ENCODE measurements at places on chromosomes 4 and X. TPM values are rescaled to one million over a fixed set of nuclear protein-coding genes. Genes with fewer than 3 reads are reported as not detected.

DNA sequence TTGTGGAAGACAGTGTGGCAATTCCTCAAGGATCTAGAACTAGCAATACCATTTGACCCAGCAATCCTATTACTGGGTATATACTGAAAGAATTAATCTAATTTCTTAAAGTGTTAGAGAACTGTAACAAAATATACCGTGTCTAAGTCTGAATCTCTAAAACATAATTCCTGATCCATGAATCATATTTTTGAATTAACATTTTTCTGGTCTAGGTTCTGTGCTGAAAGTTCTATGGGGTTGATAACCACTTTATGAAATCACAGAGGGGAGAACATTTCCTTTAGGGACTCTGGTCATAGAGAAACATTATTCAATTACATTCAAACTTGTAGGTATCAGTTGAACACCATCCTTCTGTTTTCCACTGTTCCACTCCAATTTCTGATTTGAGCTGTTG is 91.9 kb upstream of the ETNPPL start:
- DNase-seq = no peak

DNA sequence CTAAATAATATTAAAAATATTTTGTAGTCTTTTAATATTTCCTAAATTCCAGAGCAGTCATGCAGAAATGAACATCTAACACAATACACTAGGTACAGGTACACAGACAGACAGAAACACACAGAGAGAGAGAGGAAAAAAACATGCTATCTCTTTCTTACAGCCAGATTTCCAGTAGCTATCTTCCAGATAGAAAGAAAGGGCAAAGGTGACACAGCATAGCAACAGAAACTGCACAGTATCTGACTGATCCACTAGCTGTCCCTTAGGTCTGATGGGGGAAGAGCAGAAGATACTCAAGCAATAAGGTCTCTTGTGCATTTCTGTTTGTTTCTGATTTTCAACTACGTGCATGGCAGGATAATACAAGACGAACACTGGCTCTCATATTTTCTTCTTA is 7.8 kb downstream of the FBXW7 start:
- DNase-seq = no peak

The ZMAT1 gene
- total RNA-seq = 0.62 TPM

The TSPAN7 gene
- total RNA-seq = not detected

- peak; percentile 46 for DNase-seq
Measured at GRCh38 chrX:65601530-65602220, 65.8 kb upstream of the MSN start.

- DNase-seq = no peak
Measured at GRCh38 chrX:1009771-1010170, 202.7 kb downstream of the CRLF2 start.

DNA sequence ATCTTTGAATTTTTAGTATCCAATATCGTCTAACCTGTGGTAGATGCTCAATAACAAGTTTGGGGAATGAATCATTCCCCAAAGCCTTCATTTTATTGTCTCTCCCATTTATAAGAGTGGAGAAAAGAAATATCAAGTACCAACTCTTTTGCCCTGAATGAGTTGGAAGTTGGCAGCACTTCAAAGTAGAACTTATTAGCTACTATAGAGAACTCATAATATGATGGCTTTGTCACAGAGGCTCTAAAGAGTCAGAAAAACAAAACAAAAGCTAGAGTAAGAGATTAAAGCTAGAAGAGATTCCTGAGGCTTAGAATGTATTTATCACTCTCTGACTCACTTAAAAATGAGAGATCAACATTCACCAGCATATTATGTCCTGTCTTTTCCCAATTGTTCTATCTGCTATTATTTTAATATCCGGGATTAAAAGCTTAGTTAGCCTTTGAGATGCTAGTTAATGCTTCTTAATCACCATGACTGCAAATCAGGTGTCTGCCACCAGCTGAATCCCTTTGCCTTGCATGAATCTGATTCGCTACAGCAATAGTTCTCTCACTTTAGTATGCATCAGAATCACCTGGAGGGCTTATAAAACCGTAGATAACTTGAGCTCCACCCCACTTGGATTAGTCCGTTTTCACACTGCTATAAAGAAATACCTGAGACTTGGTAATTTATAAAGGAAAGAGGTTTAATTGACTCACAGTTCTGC is 77.9 kb downstream of the PALLD start:
- DNase-seq = no peak

GRCh38 chr4:47271291-47271690 is 192.2 kb downstream of the COMMD8 start:
- DNase-seq = no peak

DNA sequence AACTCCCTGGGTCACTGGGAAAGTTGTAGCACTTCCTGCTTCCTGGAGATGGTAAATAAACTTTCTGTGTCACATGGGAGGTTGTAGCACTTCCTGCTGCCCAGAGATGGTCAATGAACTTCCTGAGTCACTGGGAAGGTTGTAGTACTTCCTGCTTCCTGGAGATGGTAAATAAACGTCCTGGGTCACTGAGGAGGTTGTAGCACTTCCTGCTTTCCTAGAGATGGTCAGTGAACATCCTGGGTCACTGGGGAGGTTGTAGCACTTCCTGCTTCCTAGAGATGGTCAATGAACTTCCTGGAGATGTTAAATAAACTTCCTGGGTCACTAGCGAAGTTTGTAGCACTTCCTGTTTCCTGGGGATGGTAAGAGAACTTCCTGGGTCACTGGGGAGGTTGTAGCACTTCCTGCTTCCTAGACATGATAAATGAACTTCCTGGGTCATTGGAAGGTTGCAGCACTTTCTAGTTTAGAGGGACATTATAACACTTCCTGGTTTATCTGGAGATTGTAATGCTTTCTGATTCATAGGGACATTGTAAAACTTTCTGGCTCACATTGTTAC is 62.3 kb upstream of the CD99 start:
- no peak for DNase-seq

The SCML2 gene
- total RNA-seq = 3.6 TPM

GRCh38 chr4:156642161-156642560 is 329.4 kb downstream of the PDGFC start:
- DNase-seq = no peak

DNA sequence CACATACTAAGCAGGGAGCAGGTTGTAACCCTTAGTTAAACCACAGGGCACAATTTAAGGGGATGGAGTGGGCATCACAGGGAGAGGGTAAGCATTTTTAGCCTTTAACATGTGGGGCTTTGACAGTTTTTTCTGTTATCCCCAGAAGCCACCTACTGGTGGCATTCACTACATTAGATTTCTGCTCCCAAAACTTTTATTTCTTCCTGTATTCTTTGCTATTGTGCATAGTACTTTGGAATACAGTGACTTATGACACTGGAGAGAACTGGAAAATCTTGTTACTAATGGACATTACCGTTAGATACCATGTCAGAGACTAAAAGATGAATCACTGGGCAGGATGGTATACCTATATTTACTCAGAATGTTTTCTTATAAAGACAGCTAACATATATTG is 7.3 kb downstream of the TRIM75 start:
- DNase-seq = no peak

DNA sequence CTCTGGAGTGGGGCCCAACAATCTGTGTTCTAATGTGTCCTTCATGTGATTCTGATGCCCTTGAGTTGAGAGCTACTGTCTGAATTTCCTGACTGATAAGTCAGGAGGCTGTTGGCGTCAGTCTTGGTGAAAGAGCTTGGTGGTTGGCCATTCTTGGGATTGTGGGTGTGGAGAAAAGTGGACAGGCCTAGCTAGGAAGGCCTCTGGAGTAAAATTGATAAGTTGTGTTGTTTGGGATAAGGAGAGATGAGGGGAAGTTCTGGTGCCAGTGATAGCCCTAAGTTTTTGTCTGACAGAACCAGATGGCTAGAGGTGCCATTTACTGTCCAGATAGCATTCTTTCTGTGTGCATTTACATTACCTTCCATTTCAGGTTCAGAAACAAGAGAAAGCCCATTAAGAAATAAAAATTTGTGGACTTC is 11.7 kb downstream of the NSD2 start:
- DNase-seq = no peak

GRCh38 chr4:22695029-22695428 is 2.3 kb downstream of the GBA3 start:
- DNase-seq = no peak

The L1CAM gene
- 1.7 TPM for total RNA-seq

The CDS1 gene
- total RNA-seq = not detected

- DNase-seq = no peak
Measured at GRCh38 chr4:86416081-86416480, 56.2 kb upstream of the MAPK10 start.

GRCh38 chr4:3200423-3201090 is 48.4 kb upstream of the MSANTD1 start:
- DNase-seq = no peak

DNA sequence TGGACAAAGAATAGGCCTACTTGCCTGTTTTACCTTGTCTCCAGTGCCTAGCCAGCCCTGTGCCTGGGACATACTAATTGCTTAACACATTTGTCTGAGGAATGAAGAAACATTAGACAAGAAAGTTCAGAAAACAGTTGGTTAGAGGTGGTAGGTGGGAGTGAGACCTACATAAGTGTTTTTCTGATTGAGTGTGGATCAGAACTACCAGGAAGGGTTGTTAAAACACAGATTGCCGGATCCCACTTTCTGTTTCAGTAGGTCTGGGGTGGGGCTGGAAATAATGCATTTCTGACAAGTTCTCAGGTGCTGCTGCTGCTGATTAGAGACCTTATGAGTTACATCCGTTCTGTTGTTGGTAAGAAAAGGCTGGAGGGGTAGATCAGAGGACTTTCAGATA is 5.7 kb upstream of the JADE1 start:
- DNase-seq = no peak

The CXorf49 gene
- total RNA-seq = not detected

The HMX1 gene
- not detected for total RNA-seq

The S100G gene
- total RNA-seq = not detected

- DNase-seq = no peak
Measured at GRCh38 chr4:7160439-7160838, 31.9 kb upstream of the SORCS2 start.

GRCh38 chrX:119672426-119672825 is 20.5 kb downstream of the SEPTIN6 start:
- no peak for DNase-seq

- DNase-seq = no peak
Measured at GRCh38 chr4:45094684-45095083, 368.3 kb upstream of the GNPDA2 start.

The HTR2C gene
- total RNA-seq = not detected

The POU4F2 gene
- total RNA-seq = not detected

DNA sequence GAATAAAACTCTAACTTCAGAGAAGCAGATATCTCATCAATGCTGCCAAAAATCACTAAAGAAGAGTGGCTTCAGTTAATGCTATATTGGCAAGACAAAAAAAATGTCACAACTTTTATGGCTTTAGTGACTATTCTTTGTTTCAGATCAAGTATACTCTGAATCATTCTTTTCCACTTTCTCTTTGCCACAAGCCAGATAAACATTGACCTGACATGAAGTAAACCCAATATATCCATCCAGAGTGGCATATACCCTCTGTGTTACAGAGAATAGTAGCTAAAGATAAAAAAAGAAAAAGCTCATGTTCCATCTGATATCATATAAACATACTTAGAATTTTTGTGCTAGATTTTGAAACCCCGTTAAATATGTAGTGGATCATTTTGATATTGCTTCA is 206.7 kb upstream of the CNKSR2 start:
- no peak for DNase-seq

DNA sequence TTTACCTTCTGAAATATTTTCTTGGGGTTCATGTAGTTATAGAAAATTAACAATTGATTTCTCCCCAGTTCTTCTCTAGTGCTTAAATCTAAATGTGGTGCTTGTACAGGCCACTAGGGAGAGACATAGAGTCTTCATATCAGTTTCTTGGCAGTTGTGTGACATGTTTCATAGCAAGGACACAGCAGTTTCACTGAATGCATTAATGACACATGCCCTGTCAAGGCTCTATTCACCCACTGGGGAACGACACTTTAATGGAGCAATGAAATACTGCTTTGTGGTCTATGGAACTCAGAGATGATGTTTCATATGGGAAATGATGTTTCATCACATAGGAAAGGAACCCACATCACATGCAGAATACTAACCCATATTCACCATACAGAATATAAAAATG is 2.8 kb downstream of the VEGFC start:
- DNase-seq = no peak

DNA sequence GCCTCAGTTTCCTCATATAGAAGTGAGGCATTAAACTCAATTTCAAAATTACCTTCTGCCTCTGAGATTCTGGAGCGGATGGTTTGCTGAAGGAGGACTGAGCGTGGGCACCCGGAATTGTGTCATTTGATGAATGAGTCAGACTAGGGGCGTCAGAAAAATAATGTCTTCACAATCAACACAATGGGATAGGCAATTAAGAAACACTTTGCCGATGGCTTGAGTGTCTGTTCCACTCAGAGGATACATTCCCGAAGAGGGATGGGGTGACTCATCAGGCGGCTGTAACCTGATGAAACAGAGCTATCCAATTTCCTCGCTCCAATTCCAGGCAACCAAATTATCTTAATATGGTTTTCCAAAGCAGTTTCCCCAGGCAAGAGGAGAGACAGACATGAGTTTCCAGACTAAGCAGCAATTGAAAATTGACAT is 1.2 kb upstream of the CHRNA9 start:
- DNase-seq = no peak

The ARHGAP36 gene
- total RNA-seq = not detected

- no peak for DNase-seq
Measured at GRCh38 chr4:16760617-16761363, 137.7 kb downstream of the LDB2 start.

DNA sequence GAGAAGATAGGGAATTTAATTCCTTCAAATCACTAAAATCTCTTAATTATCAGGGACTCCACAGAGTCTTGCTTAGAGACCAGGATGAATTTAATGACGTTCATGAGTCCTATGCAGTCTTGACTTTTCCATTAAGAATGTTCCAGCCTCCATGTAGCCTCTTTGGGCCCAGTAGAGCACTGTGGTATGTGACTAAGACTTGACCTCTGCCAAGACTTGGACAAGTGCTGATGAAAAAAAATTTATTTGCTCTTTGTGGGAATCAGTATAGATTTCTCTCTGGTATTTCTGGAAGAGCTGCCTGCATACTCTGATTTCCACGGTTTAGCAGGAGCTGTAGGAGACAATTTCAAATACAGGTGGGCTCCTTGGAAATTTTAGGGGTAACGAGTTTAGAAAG is 40.6 kb downstream of the CHRDL1 start:
- DNase-seq = no peak

GRCh38 chr4:86089053-86089452 is 270.8 kb downstream of the MAPK10 start:
- no peak for DNase-seq

DNA sequence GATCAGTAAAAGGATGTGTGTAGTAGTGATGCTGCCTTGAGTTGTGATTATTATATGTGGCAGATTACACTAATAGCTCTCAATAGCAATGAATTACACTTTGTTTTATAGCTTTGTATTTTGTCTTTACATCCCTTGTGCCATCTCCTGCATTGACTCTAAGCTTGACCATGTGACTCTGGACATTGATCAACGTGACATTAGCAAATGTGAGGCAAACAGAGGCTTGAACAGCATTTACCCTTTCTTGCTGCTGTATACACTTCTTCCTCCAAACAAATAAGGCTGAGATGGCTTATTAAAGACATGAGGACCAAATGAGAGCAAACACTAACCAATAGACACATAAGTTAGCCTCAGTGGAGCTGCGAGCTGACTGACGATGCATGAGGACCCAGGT is 63.5 kb downstream of the MAD2L1 start:
- no peak for DNase-seq

Measured in activated T-helper 1 cell treated with anti-CD3 and anti-CD28 coated beads, Interleukin-12 subunit alpha, Interleukin-12 subunit beta, Interleukin-2, Interleukin-4 antibody, amounts not matched to agents 30 ng/mL and 10 ng/mL and 1 ng/mL, durations not matched to agents 14 hours and 24 hours and 36 hours (primary cell).